NCI-H524 treated with DMSO at 0.1 percent for 48 hours (cell line): ENCODE measurements at places on chromosomes 13 and 19.

DNA sequence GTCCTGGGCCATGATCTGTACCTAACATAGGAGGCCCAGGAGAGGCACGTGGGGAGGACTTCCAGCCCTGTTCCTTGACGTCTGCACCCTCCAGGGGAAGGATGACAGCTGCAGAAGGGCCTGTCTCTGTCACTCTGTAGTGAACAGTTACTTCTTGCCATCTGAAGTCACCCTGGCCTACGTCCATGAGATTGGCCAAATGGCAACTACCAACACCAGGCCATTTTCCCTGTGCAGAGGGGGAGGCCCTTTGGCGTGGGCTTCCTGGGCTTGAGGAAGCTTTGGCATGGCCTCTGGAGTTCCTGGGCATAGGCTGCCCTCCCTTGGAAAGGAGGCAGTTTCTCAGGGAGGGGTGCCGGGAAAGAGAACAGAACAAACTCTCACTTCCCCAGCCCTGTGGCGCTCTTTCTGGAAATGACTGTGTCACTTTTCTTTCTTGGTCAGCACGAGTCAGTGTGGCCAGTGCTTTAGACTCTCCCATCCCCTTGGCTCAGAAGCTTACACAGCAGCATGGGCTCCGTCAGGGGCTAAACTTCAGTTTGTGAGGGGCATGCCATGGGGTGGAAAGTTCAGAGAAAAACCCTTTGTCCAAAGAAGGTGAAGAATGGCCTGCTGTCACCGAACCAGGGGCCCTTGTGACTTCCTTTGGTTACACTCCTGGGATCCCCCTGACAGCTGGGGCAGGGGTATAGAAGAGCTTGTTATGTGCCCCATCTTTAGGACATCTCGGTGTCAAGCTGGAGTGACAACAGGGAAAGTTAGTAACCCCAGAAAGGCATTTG is 5.3 kb downstream of the CARM1 start:
- no peak for DNase-seq

- no peak for DNase-seq
Observed at GRCh38 chr13:92716749-92717148, 509.9 kb upstream of the GPC6 start.

DNA sequence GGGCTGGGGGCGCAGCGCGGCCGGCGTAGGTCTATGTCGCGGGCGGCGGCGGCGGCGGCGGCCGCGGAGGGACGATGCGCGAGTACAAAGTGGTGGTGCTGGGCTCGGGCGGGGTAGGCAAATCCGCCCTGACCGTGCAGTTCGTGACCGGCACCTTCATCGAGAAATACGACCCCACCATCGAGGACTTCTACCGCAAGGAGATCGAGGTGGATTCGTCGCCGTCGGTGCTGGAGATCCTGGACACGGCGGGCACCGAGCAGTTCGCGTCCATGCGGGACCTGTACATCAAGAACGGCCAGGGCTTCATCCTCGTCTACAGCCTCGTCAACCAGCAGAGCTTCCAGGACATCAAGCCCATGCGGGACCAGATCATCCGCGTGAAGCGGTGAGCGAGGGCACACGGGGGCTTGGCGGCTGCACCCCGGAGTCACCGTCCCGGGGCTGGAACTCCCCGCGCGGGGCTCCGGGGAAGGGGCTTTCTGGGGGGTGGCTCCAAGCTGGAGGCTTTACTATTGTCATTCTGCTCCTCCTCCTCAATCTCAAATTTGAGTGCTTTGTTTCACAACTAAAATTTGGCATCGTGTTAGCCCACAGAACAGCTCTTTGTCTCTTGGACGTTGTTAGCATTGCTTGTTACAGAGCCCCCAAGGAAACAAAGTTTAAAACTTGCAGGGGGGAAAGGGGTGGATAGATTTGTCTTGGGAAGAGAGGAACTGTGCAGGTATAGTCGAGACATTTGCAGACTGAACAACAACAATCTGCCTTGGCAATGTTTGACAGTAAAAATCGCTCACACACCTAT is 630 bp downstream of the RAP2A start:
- peak; percentile 13 for DNase-seq

GRCh38 chr13:44575741-44576350 is at the start of gene TSC22D1:
Gene TSC22D1 (minus strand): TSS chr13:44576330. CDS start chr13:44576074, 256 bp downstream.
- no peak for DNase-seq

- no peak for DNase-seq
Observed at GRCh38 chr13:94192431-94192975, 287.0 kb downstream of the DCT start.

- no peak for DNase-seq
Observed at GRCh38 chr19:12756150-12756883, 4.7 kb downstream of the BEST2 start.

DNA sequence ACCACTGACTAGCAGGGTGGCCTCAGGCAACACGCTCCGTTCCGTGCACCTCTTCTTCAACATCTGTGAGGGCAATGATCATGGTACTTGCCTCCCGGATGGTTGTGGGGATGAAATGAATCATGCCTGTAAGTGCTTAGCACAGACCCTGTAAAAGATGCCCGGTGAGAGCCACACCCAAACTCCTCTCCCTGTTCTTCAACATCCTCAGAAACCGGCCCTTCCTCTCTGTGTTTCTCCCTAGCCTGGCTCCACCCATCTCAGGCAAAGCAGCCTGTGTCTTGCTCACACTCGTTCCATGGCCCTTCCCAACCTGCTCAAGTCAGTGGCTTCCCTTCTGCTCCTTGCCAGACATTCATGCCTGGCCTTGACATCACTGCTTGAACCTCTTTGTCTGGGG is 5.8 kb upstream of the DMKN start:
- DNase-seq, result no peak

DNA sequence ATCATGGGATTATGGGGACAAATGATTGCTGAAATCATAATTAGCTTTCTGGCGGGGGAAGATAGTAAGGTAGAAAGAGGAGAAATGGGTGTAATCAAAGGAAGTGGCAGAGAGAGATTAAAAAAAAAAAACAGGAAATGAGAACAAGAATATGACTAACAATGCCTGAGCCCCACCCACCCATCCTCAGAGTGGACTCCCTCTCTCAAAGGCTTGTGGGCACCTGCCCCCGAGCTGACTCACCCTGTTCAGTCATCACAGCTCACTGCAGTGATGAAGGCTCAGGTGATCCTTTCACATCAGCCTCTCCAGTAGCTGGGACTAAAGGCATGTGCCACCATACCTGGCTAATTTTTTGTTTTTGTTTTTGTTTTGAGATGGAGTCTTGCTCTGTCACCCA is 26.4 kb upstream of the TPT1 start:
- no peak for DNase-seq

DNA sequence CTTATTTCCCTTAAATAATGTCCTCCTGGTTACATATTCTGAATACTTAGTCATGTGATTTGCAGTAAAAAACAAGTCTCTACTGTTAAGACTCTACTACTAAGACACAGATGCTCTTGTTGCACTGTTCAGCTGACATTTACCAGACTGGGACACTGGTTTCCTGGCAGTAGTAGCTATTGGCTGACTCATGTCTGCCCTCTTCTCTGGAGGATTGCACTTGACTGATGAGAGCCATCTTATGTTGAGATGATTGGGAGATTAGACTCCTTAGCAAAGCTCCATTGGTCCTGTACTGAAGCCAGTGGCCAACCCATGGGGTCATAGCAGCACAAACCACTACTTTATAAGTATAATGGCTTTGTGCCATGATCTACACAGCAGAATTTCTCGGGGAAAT is 1672.6 kb upstream of the PCDH20 start:
- no peak for DNase-seq

DNA sequence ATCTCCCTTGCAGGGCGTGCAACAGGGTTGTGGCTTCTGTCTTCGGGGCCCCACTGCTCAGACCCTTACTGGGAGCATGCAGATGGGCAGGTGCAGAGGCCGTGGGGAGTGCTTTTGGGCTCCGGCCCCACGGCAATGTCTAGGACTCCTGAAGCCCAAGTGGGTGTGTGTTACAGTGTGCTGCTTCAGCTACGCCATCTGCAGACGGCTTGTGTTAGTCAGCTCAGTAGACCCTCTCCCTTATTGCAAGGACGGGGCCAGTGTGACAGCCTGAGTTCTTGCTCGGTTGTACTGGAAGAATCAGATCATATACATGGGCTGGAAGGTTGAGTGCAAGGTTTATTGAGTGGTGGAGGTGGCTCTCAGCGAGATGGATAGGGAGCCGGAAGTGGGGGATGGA is 39.3 kb downstream of the DNAJC3 start:
- DNase-seq, result no peak

DNA sequence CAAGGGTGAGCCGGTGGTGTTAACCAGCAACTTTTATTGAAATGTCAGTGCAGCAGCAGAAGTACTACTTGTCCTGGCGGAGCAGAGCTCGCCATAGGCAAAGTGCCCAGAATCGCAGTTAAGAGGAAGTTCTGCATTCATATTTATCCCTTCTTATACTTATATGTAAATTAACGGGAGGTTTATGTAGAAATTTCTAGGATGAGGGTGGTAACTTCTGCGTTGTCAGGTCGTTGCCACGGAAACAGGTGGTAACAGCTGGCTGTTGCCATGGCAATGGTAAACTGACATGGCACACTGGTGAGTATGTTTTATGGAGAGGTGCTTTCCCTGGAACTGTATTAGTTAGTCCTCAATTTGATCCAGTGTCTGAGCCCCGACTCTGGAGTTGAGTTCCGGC is 2494.9 kb upstream of the PCDH20 start:
- DNase-seq, result no peak

DNA sequence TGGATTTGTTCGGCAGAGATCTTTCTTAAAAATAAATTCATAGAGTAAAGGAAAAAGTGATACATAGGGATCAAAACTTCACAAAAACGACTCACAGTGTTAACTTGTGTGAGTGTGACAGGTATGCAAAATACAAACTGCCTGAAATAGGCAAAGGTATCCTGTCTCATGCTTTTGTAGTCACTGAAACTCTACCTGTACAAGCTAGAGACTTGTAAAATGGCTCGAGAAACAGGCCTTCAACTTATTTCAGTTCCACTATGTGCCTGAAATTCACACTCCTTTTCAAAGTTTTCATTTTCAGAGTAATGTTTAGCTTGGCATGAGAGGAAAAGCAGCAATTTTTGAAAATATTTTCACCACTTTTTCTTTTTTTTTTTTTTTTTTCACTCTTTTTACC is 290.4 kb downstream of the DIAPH3 start:
- no peak for DNase-seq

DNA sequence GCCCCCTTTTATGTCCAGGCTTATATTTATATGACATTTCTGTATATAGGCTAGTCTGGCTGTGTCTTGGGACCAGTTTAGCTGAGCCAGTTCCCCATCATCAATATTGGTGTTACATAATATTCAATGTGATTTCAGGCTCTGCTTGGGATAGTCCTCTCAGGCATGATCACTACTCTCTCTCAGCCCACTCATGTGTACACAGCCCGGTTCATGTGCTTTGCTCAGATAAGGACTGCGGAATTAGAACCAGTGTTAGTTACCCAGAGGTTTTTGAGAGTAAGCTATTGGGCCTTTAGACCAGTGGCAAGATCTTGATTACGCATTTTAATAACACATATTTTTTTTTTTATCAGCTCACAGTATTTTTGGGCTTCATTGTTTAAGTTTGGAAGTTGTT is 219.9 kb downstream of the GPC5 start:
- DNase-seq, result no peak

DNA sequence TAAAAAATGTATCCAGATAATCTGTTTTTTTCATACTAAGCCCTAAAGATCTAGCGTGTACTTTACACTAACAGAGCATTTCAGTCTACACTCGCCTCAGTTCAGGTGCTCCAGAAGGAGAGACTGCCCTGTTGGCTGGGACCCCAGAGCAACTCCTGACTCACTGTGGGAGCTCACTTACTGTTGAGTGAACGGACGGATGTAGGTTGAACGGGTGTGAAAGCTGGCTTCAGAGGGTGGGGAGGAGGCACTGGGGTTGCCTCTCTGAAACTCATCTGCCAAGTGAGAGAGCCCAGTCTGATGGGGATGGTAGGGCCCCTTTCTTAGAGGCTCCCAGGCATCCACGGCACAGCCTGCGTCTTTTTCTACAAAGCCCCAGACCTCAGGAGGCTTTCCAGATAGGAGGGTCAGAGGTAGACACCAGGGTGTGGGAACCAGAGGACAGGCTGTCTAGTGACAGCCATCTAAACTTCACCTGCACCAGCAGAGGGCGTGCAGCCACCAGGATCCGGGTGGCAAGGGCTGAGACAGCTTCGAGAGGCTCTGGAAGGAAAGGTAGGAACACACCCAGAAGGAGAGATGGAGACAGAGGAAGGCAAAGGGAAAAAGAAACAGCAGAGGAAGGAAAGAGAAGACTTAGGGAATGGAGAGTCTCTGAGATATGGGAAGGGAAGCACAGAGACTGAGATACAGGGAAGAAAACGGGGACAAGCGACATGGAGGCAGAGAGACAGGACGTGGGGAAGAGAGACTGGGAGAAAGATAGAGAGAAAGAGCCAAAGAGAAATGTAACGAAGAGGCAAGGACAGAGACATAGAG is 3.7 kb downstream of the KASH5 start:
- DNase-seq, result peak; percentile 55

DNA sequence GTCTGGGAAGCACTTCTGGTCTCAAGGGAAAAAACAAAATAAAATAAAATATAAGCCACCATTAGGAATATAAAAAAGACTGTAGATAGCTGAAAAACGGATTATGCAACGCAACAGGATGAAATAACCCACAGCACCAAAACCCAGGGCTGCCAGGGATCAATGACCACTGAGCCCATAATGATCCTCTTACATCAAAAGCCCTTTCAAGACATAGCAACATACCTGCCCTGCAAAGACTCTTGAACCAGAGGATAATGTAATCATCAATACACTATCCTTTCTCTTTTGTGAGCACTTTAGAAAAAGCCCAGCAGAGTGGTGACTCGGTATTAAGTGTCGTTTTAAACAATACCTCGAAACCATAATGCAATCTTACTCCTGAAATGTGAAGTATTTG is 235.0 kb upstream of the SOX21 start:
- DNase-seq, result no peak
